ENCODE measurements at places on chromosomes 7 and 10.

- DNase-seq: peak; percentile 46
Measured at GRCh38 chr10:72038458-72039001, 49.8 kb downstream of the SPOCK2 start.

- DNase-seq: peak; percentile 61
Measured at GRCh38 chr10:73590881-73591799, at the start of gene USP54. Gene USP54 (minus strand): TSS chr10:73591342. CDS start chr10:73575658, 15,684 bp downstream.

GRCh38 chr10:95835149-95835860 lies 72.5 kb upstream of the CC2D2B start:
- DNase-seq: peak; percentile 20

GRCh38 chr10:31581741-31582323 lies 262.8 kb downstream of the ZEB1 start:
- DNase-seq: no peak

DNA sequence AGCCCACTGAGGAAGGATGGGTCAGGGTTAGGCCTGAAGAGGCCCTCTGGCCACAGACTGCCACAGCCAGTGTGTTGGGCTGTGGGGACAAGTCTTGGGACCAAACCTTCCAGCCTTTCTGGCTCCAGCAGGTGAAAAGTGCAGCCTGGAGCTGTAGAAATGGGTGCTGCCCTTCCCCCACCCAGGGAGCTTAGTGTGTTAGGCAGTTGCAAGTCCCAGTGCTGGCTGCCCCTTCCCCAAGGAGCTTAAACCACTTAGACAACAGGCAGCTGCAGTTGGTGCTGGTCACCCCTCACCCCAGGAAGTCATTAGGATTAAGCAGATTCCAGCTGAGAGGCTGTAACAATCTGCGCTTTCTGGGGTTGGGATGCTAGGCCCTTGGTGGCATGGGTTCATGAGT lies 563.3 kb downstream of the NRG3 start:
- no peak for DNase-seq
